ENCODE measurements at places on chromosomes 7 and 10.

DNA sequence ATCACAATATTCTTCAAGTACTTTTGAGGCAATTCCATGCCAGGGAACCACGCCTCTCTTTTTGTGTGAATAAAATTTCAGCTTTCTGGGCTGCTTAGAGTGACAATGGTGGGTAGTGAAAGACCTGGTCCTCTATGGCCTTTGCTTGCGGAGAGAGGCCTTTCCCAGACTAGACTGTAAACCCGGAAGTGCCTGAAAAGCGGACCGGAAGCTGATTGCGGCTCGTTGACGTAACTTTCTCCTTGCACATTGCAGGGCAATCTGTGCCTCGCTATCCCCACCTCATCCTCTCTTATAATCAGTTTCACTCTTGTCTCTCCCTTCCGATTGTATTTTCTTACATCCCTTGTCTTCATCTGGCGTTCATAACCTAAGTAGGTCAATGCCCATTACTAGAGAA lies 310.4 kb downstream of the CAMK1D start:
- DNase-seq, result no peak

DNA sequence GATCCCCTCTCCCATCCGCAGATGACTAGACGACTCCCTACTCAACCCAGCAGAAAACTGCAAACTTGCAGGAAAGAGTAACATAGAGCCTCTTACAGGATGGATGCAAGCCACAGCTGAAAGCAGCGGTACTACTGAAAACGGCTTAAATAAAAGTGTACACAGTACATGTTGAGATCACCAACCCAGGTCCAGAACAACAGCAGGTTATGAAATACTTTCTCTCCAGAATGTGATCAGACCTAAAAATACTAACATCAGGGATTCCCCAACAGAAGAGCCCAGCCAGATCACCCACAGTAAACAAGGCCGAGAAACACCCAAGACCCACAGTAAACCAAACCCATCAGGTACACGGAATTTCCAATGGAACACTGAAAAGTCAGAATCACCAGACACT lies 13.2 kb downstream of the ATE1 start:
- DNase-seq, result no peak

- DNase-seq, result peak; percentile 50
Observed at GRCh38 chr10:112624546-112625048, 177.6 kb downstream of the VTI1A start.

DNA sequence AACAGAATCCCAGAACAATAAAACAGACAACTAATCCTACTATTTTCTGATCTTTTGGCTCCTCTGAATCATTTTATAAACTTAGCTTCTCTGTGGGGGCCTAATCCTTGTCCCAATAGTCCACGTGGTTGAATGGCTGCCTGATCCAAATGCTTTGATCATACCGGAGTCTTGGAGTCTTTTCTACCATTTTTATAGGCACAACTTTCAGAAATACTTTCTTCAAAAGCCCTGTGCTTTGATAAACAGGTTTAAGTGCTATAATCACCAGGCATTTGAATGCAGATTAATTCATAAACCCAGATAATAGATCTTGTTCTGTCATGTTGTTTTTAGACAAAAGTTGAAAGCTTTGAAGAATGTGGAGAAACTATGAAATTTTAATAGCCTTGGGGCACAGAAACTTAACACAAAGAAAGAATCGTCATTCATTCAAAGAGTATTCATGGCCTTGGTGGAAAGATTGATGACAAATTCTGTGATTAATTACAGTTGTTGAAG lies 163.7 kb downstream of the AHR start:
- no peak for DNase-seq

GRCh38 chr7:27516421-27516820 lies 146.3 kb downstream of the HIBADH start:
- no peak for DNase-seq

DNA sequence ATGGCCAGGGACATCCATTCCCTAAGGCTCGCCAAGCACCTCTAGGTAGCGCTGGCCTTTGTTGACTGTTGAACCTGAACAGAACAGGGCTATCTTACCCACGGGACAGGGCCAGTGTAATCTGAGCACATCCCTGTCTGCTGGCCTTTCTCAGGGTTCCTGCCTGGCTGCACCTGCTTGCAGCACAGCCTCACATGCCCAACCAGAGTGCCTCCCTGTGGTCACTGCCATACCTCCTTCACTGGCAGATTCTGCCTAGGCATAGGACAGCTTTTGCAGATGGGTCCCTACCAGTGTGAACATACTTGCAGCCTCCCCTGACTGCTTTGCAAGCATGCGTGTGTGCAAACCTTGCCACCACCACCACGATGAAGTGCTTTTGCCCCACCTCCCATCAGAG lies 15.8 kb upstream of the LIPN start:
- no peak for DNase-seq

DNA sequence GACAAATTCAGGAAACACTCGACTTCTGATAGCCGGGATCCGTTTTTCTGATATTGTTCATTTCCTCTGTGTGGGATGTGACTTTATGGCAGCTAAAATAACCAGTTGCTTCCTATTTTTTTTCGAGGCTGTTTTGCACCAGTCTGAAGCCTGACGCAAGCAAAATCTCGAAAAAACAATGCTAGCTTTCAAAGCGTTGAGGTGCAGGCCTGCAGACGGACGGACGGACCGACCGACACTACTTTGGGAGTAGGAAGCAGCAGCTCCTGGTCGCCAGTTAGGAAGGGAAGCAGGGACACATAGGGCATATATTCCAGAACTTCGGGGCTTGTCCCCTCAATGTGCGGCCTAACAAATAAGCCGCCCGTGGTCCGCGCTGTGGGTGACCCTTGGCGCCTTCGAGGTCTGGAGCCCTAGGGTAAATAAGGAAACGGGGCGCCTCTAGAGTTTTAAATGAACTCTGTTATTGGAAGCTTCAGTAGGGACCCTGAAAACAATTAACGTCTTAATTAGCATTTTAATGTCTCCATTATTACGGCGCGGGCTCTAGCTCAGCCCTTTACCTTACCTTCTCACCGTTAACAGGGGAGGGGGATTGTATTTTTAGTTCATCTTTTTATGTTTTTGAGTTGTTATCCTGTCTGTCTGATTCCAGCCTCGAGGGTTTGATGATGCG lies 1.3 kb downstream of the HHEX start:
- peak; percentile 39 for DNase-seq

DNA sequence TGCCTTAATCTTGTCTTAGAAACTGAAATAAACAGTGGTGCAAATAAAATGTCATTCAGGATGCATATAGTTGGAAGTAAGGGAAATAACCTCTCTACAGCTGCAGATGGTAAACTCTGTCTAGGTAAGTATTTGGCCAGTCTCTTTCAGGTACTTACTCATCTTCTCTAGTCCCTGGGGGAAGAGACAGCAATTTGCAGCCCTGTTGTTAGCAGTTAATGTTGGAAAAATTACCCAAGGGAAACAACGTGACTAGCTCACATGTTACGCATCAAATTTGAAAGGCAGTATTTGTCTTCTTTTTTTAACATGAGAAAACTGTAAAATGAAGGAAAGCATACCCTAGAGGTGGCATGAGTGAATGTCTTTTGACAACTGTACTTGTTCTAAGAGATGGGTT lies 3.2 kb upstream of the HUS1 start:
- DNase-seq, result no peak

DNA sequence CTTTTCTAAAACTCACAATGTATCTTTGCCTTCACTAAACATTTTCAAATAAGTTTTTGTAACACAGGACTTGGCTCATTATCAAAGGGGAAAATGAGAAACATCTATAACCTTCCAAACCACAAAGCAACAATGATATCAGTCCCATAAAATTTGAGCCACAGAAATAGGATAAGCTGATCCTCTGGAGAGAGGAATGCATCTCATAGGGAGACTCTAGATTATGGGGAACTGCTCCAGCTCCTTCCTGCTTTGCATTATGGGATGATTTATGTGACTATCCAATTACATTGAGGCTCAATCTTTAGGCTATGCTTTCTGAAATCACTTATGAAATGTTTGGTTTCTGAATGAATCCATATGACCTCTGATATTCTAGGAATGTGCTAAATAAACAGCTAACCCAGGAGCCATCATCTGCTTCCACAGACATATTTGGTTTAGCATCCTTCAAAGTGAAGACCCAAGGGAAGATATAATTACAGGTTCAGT lies 70.4 kb downstream of the CUBN start:
- DNase-seq, result peak; percentile 86

DNA sequence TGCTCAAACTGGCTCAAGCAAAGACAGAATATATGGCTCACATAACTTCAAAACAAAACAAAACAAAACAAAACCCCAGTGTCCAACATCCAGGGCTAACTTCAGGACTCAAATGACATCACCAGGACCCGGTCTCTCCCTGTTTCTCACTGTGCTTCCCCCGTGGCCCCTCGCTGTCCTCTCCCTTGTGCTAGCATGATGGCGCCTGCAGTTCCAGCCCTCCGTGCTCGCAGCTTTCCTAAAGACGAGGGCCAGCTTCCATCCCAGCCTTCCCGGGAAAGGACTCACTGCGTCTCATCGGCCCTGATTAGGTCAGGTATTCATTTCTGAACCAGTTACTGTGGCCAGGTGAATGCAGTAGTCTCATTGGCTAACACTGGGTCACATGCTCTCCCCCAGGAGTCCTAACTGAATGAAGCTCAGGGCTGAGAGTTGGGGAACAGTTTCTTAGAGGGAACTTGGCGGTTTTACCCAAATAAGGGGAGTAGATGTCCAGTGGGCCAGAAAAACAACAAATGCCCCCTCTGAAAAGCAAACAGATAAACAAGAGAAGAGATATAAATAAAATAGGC lies 33.0 kb upstream of the CTBP2 start:
- no peak for DNase-seq

DNA sequence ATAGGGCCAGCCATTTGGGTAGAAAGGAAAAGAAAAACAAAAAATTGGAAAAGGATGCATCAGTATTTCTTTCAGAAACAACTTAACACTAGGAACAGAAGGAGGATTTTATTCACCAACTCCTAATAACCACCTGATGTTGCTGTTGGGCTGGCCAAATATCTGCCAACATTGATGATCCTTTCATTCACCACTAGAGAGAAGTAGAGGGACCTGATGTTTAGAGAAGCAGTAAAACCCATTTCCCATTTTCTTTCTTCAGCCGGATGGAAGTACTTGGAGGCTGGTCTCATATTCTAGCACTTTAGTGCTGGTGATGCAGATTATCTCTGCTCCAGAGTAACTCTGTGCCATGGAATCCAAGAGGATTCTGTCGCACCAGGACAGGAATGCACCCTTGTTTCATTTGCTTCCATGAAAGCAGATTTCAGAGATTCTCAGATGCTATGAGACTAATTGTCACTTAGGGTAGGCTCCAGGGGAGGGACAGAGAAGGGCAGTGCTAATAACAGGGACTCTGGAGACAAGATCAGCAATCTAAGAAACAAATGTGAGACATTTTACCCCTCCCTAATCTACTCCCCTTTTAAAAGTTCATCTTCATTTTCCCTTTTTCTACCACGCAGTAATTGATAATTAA lies 3.1 kb downstream of the KLLN start:
- peak; percentile 68 for DNase-seq

- no peak for DNase-seq
Observed at GRCh38 chr7:150852371-150852905, at the start of gene AOC1. TSS of gene AOC1 (plus strand) at chr7:150852517. CDS start at chr7:150856471, 3,954 bp downstream.

GRCh38 chr7:68509603-68510002 lies 1088.7 kb upstream of the AUTS2 start:
- no peak for DNase-seq

- DNase-seq, result no peak
Observed at GRCh38 chr10:79358811-79359210, 11.5 kb downstream of the PPIF start.

GRCh38 chr7:100929808-100930174 lies 19.5 kb upstream of the MUC3A start:
- no peak for DNase-seq

DNA sequence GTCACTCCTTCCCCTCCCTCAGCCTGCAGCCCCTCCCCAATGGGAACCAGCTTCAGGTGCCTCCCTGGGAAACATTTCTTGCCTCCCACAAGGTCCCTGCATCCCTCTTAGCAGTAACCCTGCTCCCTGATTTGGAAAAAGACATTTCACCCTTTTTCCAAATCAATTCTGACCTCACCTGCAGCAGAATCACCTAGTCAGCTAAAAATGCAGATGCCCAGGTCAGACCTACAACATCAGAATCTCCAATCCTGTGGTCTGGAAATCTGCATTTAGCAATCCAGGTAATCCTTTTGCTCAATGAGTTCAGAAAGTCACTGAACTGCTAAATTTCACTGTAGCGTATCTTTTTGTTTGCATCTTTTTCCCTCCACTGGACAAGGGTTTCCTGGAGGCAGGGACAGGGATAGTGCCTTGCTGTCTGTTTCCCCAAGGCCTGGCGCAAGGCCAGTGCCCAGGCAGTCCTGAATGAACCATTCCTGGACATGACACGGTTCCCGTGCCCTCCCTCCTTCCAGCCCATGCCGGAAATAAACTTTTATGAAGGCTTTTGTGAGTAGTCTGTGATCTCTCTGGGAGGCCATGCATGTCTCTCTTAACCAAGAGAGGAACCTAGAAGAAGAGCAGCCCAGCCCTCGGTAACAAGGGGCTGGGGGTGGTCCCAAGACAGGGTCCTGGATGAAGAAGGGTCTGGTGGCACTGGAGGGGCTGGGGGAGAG lies 44.0 kb downstream of the COL13A1 start:
- peak; percentile 70 for DNase-seq

DNA sequence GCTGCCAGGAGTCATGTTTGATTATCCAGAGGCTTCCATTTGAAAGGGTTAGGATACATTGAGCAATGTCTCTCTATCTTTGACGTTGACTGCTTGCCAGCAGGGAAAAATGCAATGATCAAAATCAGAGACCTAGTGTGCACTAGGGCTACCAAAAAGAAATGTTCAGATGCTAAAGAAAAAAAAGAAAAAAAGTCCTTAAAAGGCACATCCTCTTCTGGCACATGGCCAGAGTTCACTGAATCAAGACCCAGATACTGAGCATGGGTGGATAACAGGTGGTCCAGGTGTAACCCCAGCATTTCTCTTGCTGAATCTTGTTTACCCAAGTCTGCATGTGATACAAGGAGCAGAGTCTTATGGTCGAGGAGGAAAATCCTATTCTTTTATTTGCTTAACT lies 899.3 kb downstream of the SORCS3 start:
- no peak for DNase-seq

GRCh38 chr10:128932071-128932820 lies 534.8 kb upstream of the MGMT start:
- no peak for DNase-seq

GRCh38 chr10:130105724-130106123 lies 4.9 kb downstream of the C10orf143 start:
- no peak for DNase-seq

DNA sequence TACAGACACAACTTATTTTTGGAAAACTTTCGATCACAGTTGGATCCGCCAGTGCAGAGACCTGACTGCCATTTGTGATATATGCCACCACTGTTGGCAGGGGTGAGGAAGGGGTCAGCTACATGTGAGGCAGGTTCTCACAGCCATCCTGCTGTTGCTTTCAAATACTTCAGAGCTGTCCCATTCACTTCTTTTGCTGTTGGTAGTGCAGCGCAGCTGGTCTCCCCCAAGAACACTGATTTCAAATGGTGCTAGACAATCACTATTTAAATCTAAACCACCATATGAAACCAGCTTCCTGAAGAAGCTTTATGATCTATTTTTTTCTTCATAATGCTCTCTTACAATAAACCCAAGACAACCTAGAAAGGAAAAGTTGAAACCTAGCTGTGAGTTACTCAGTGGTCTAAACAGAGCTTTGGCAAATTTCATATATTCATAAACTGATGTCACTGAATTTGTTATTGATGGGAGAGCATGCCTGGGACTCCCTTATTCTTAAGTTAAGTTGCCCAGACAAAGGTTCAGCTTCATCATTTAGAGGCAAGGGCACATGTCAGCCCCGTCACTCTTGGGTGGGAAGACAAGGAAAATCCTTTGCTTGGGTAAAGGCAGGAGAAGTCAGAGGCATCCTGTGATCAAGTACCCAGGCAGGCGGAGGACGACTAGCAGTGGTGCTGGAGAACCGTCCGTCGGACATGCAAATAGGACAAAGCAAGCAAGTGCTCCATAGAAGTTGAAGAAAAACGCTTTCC lies 143.4 kb upstream of the KLF14 start:
- no peak for DNase-seq
